ENCODE measurements at places on chromosomes 7 and 10.

- no peak for DNase-seq
Measured at GRCh38 chr7:44320794-44321371, 4.5 kb downstream of the CAMK2B start.

- DNase-seq: no peak
Measured at GRCh38 chr10:47264797-47265281, 35.2 kb upstream of the GDF10 start.

- no peak for DNase-seq
Measured at GRCh38 chr10:73768881-73769280, 13.0 kb upstream of the CHCHD1 start.

DNA sequence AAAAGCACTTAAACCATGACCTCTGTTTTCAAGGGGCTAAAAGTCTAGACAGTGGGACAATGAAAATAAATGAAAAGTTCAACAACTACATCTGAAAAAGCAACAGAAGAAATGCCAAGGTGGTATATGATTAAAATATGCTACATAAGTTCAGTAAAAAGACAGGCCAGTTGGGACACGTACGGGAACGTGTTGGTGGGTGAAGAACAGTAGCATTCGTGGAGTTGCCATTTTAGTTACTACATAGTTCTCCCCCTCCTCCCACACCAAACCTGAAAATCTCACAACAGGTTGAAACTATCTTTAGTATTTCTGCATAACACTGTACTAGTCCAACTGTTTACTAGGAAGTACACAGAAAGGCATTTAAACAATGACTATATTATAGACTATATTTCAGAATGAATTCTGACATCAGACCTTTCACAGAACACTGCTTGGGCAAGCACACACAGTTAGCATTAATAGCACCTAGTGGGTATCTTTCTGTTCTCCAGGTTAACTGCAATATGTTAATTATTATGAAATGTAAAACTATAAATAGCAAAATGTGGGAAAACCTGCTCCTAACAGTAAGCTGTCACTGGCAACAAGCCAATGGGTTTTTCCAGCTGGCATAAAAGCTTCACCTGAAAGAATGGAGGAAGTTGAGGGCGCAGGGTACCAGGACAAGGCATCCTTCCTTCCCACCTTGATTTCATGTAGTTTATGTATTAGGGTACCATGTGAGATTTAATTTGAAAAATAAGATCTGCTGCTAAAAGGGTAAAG, 135.0 kb downstream of the STRA8 start:
- DNase-seq: no peak

DNA sequence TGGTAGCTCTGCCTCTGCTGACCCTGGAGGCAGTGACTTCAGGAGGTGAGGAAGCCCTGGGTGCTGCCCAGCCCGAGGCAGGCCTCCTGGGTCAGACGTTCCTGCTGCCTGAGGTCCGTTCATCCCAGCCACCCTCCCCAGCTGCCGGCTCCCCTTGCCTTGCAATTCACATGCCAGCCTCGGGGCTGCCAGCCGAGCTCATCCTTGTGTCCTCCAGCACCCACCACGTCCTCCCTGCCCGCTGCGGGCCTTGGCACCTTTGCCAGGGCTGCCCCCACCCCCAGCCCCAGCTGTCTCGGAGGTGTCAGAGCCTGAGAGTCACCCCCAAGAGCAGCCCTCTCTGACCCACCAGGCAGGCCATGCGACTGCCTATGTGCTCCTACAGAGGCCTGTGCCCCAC, 162.1 kb upstream of the RNF32 start:
- DNase-seq: no peak

DNA sequence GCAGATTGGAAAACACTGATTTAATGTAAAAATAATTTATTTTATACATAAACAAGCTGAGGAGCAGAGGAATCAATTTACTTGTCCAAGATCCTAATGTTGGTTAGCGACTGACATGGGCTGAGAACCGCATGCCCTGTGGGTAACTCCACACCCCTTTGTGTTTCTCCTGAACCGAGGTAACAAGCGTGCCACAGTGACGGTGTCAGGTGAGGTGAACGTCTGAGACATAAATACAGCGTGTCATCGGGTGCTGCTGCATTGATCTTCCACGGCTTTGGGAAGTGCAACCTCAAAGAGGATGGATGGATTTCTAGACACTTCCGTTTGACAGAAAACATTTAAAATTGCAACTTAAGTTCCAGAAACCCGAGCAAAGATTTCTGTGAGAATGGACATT, 386.8 kb upstream of the ADARB2 start:
- no peak for DNase-seq
